ENCODE measurements at places on chromosomes 3 and 15.

GRCh38 chr3:197674741-197675562, 61.8 kb downstream of the RUBCN start:
- DNase-seq, result no peak

DNA sequence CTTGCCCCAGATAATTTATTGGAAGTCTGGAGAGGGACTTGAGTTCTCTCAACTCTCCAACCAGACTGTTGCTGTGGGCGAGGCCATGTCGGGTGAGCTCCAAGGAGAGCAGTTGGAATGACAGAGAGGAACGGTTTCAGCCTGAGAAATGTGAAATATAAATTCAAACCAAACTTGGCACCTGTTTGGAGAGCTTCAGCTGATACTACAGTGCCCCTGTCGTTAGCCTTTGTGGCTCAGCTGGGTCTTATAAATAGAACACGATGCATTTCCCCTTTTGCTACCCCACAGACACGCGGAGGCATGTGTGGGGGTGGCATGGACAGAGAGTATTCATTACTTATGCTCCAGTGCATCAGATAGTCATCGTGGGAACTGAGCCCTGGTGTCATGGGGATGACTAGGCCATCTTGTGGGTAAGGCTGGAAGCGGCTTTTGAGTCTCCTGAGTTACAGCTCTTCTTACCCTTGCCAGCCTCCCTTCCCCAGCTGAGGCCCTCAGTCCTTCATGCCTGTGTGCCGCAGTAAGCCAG, 15.6 kb downstream of the SMAD3 start:
- no peak for DNase-seq

GRCh38 chr15:43151688-43152087, 18.3 kb downstream of the TMEM62 start:
- no peak for DNase-seq

- DNase-seq, result no peak
These were observed 57.5 kb downstream of the PTPRG start for GRCh38 chr3:61618871-61619270.

DNA sequence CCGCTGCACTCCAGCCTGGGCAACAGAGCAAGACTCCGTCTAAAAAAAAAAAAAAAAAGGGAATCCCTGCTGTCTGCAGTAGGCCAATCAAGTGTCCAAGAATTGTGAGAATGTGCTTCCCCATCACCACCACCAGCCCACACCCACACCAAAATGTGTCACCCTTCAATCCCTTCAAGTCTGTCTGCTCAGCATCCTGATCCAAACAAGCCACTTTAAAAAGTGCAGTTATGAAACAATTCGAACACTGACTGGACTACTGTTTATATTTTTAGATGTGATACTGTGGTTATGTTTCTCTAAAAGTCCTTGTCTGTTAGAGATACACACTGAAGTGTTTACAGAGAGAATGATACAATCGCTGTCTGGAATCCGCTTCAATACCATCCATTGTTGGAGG, 78.1 kb upstream of the CGNL1 start:
- DNase-seq, result no peak

DNA sequence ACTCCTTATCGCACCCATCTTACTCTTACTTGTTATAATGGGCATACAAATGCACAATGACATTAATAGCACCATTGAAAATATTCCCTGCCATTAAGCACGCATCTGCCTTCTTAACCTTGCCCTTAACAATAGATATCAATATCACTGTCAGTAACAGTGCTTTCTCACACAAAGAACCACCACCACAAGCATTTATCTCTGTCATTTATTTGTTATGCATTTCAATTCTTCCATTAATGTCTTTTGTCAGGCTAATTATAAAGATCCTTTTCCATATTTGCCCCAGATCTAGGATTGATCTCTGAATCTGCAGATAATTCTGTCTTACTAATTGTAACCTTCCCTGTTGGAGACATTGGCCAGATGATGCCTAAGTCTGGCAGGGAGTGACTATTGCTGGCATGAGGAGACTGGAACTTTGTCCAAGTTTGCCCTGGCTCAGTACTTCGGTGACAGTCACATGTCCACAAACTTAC, 419.6 kb upstream of the TGFBR2 start:
- no peak for DNase-seq

DNA sequence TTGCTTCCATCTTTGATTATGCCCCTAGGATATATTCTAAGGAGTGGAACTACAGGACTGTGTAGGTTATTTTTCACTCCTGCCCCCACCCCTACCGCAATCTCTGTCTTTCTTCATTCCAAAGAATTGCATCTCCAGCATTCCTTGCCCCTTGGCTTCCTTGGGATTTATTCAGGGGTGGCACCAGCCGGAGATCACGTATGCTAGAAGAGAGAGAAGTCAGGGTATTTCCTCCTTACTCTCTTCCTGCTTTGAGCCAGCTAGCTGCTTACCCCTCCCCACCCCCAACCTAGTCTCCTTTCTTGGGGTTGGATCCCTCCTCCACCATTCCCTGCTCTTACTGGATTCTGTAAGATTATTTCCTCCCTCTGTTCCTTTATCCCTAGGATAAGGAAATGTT, 35.0 kb upstream of the DENND4A start:
- DNase-seq, result no peak

GRCh38 chr3:100953103-100953502, 40.1 kb downstream of the ABI3BP start:
- no peak for DNase-seq

DNA sequence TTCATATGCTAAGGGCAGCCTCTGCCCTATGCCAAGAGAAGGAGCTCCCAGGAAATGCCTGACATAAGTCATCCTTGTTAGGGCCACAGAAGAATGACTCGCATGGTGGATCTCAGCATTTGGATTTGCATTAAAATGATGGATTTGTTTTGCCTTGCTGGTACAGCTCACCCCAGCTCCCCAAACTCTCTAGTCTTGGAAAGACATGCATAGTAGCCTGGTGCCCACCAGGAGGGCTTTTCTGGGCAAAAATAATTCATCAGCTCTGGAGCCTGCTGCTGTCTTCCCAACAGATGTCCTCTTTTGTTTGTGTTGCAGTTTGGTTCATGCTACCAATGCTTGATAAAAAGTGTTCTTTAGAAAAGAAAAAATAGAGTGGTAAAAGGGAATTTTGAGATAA, 833.0 kb downstream of the AGBL1 start:
- no peak for DNase-seq

- DNase-seq, result no peak
These were observed 59.6 kb downstream of the EIF3J start for GRCh38 chr15:44596511-44597010.

DNA sequence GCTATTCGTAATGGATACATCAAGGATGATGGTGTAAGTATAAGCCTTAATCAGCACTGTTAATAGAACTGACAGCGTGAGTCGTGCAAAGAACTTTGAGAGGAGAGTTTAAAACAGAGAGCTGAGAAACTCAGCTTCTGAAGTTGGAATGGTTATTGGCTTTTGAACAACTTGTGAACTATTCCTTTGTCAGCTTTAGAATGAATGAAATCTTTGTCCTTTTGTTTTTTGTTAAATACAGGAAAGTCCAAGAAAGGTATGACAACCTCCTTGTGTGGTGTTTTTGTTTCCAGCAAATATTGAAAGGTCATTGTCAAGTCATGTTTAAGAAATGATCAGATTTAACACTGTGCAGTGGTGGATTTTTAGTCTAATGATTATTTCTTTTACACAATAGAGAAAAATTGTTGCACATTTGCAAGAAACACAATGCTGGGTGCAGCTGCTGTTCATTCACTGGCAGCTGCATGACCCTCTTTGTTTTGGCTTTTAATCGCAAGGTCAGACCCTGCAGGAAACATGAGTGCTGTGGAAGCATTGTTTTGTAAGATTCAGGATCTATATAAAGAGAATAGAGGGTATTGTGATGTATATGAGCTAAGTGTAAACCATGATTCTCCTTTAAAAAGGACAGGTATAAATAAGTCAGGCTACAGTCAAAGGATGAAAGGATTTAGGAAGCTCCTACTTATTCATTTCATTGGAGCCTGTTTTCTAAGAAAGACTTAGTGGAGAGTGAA, 21.7 kb upstream of the ABHD10 start:
- no peak for DNase-seq

- peak; percentile 11 for DNase-seq
These were observed 57.8 kb downstream of the EPHB3 start for GRCh38 chr3:184619369-184619768.

DNA sequence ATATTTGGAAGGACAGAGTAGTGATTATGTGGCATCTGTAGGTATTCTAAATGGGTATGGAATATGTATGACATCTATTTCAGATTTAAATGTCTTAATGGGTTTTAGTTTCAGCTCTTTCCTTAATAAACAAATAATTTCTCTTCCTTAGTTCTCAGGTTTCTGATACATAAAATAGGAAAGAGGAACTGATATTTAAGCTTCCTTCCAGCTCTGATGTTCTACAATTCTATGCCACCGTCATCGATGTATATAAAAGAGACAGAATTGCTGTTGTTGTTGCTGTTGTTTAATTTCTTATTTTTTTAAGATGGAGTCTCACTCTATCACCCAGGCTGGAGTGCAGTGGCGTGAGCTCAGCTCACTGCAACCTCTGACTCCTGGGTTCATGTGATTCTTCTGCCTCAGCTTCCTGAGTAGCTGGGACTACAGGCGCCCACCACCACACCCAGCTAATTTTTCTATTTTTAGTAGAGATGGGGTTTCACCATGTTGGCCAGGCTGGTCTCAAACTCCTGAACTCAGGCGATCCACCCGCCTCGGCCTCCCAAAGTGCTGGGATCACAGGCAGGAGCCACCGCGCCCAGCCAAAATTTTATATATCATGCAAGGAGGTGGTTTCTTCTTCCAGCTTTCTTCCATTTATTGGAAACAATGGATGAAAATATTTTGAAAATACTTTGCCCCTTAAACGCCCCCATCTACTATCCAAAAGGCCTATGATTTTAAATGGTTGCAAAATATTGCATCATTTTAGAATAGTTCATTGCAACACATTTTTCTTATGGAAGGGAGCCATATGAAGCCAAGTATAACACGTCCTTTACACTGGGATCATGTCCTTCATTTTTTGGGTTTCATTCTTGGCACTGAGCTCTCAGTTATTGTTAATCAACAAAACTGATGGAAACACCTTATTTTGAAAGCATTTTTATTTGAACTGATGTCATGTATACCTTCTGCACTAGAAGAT, 13.9 kb upstream of the C15orf61 start:
- no peak for DNase-seq

- no peak for DNase-seq
These were observed 63.4 kb upstream of the CSPG4 start for GRCh38 chr15:75776065-75776423.

DNA sequence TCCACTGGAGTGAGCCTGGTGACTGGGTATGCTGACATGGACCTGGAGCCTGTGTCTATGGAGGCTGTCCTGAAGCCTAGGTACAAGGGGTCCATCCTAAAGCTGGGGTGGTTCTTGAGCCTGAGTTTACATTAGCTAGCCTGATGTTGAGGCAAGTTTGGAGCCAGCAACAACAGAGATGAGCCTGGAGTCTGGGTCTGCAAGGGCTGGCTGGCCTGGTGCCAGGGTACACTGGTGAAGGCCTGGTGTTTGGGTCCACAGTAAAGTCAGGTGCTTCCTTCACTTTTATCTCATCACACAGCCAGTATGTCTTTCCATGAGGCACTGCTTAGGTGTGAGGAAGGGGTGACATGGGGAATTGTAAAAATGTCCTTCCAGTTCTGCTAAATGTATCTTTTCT, 49.5 kb downstream of the TP63 start:
- DNase-seq, result no peak

GRCh38 chr15:67463488-67463887, 57.4 kb upstream of the C15orf61 start:
- DNase-seq, result no peak

- no peak for DNase-seq
These were observed 145.6 kb upstream of the MRPS22 start for GRCh38 chr3:139198186-139198585.
